HT-29 (cell line): ENCODE measurements at places on chromosomes 13 and 19. TPM values are rescaled to one million over a fixed set of nuclear protein-coding genes. Genes with fewer than 3 reads are reported as not detected.

The NXNL1 gene
- total RNA-seq: not detected in 2 replicates

DNA sequence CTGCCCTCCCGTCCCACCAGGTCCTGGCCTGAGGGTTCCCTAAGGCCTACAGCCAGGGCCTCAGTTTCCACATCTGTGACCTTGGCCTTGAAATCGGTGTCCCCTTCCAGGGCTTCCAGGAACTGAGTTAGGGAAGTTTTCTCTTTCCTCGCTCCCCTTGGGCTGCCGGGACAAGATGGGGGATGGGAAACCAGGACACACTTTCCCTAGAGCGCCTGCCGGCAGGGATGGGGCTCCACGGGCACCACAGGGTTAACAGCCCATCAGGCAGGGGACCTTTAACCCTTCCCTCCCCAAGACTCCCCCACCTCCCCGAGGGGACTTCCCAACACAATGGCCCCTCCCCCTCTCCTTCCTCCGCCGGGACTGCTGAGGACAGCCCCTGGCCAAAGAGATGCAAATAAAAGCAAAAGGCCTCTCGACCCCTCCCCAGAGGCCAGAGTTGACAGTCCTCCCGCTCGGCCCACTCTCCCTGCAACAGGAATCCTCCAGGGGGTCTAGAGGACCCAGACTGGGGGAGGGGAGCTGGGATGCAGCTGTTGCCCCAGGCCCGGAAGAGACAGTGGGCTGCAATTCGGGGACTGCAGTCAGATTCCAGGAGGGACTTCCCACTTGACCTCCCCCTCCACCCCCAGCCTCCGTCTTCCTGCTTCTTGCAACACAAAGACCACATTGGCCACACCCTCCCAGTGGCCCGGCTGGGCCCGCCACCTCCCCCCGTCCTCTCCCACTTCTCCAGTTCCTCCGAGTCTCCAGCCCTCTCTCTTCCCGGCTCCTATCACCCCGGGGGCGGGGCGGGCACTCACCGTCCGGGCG is 3.4 kb downstream of the BBC3 start:
- peak; percentile 87 for DNase-seq

- peak; percentile 32 for DNase-seq
These were observed 657 bp downstream of the ZNF550 start for GRCh38 chr19:57559008-57559403.

The CLDND2 gene
- total RNA-seq: 0.81 and 1.8 TPM in 2 replicates

The APOC1 gene
- total RNA-seq: 0.28 and 2.0 TPM in 2 replicates

The ZNF844 gene
- 0.86 and 0.99 TPM in 2 replicates for total RNA-seq

- peak; percentile 60 for DNase-seq
These were observed 3.1 kb upstream of the BCL3 start for GRCh38 chr19:44745341-44745831.

- no peak for DNase-seq
These were observed 18.6 kb upstream of the FBN3 start for GRCh38 chr19:8167985-8168384.

GRCh38 chr19:42658076-42658475 is 63.4 kb upstream of the CEACAM8 start:
- no peak for DNase-seq
